H4 (cell line): ENCODE measurements at places on chromosomes 16 and 17. TPM values are rescaled to one million over a fixed set of nuclear protein-coding genes. Genes with fewer than 3 reads are reported as not detected.

- no peak for DNase-seq
These were observed 11.6 kb downstream of the AQP8 start for GRCh38 chr16:25228372-25228771.

- no peak for DNase-seq
These were observed at the start of gene FADS6 for GRCh38 chr17:74892974-74893911. Gene FADS6 (minus strand): TSS chr17:74893633. CDS start chr17:74893595, 38 bp downstream.

The TMEM114 gene
- total RNA-seq: not detected in 2 replicates

- DNase-seq: no peak
These were observed 101.3 kb downstream of the NOG start for GRCh38 chr17:56694825-56695224.

The STAT5A gene
- total RNA-seq: 0.35 and 0.41 TPM in 2 replicates

GRCh38 chr17:7296189-7296861, 1.9 kb upstream of the YBX2 start:
- peak; percentile 59 for DNase-seq

DNA sequence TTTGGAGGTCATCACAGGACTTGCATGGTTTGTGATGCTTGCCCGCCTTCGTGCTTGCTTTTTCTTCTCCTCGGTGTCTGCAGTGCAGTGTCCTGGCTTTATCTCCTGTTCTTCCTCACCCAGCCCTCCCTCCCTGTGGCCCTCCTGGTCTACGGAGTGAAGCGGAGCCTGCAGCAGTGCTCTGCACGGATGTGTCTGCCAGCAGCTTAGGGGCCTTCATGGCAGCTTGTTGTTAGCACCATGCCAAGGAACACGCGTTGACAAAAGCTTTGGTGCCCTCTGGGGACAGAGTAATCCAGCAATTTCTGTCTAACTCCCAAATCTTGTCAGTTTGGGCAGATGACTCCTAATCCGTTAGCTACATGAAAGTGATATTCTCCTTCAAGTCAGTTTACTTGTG, 9.9 kb downstream of the DHODH start:
- no peak for DNase-seq

GRCh38 chr16:31472709-31473203, 804 bp downstream of the TGFB1I1 start:
- DNase-seq: peak; percentile 58

The SLC5A11 gene
- 0.50 TPM in 1 of 2 replicates, not detected in the other for total RNA-seq

DNA sequence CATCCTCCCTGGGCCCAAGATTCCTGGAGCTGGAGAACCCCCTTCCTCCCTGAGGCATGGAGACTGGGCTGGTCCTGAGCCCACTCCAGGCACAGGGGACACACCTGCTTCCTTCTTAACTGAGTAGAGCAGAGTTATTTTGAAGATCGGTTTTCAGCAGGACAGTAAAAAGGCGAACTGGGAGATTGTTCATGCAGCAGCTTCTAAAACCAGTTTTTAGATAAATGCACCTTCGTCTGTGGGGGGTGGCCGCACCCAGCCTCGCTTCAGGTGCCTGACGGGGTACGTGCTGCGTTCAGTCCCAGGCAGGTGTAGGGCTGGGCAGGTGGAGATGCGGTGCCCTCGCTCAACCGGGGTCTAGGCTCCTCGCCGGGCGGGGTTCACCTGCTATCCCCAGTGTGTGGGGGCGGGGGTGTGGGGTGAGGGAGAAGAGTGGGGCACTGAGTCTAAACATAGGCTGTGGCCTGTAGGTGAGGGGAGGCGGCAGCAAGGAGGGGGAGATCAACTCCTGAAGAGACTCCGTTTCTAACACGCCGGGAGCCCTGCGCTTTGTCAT, 69.5 kb downstream of the JPH3 start:
- no peak for DNase-seq

The MT4 gene
- not detected in 2 replicates for total RNA-seq

The CSH2 gene
- not detected in 2 replicates for total RNA-seq

The ATP6V0D1 gene
- 99.0 and 101 TPM in 2 replicates for total RNA-seq

The CDR2L gene
- 3.3 and 5.8 TPM in 2 replicates for total RNA-seq
